ENCODE measurements at places on chromosomes 12 and 14.

- DNase-seq, result no peak
Measured at GRCh38 chr12:51349026-51349425, 2.5 kb upstream of the CELA1 start.

- no peak for DNase-seq
Measured at GRCh38 chr14:71231521-71232393, 324.5 kb downstream of the PCNX1 start.

DNA sequence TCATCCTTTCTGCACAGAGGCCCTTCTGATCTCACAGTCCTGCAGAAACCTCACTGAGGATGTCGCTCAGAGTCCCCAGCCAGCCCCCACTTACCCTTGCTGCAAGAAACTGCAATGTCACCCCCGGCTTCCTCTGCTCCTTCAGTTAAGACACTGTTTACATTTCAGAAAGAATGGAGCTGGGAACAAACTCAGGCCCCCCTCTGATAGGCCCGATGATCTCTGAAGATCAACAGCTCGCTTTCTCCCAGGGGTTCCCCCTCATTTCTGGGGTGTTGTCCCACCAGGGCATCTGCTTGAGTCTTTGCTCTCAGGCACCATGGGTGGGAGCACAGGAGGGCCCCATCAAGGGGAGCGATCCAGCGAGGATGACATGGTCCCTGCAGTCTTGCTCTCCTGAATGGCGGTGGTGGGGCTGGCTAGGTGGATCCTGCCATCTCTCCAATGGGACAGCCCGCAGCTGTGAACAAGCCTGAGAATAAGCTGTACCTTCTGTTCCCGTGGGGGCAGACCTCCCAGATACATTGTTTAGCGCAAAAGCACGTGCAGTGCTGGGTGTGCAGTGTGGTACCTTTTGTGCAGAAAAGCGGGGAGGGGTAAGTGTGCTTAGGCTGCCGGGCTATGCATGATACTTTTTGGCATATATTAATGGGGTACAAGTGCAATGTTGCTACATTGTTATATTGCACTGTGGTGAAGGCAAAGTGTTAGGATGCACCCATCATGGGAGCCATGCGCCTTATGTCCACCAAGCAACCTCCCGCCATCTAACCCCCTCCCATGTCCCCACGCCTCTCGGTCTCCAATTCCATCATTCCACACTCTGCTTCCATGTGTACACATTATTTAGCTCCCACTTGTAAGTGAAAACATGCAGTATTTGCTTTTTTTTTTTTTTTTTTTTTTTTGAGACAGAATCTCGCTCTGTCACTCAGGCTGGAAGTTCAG is 6.7 kb upstream of the NCOR2 start:
- DNase-seq, result no peak

GRCh38 chr12:52175371-52176350 is 16.2 kb downstream of the KRT80 start:
- no peak for DNase-seq

DNA sequence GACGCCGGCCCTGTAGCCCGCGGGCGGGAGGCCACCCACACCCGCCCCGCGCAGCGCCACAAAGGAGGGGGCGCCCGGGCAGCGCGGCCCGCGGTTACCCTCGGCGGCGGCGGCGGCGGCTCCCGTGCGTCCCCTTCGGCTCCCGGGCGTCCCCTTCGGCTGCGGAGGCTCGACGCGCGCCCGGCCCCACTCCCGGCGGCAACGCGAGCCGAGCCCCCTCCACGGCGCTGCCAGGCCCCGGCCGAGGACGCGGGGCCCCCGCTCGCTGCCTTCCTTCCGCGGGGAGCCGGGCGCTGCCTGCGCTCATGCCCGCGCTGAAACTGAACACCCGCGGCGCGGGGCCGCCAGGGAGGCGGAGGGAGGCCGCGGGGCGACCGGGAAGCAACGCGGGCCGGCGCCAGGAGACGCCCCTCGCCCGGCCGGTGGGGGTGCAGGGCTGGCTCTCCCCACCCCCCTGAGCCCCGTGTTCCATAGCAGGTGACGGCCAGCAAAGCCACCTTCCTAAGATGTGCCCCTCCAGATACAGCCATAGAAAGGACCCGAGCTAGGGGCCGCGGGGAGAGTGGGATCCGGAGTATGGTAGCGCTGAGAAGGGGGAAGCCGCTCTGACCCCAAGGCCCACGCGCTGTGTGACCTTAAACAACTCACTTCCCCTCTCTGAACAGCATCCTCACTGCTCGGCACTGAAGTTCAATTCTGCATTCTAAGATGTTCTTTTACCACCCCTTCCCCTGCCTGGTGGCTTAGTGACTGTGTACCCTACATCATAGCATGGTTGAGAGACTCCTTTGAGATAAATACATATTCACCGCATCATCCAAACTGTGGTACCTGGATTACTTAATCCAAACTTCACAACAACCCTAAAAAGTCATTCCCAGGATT is 42.8 kb downstream of the KDM2B start:
- no peak for DNase-seq

- DNase-seq, result no peak
Measured at GRCh38 chr14:93997916-93998870, 1.1 kb downstream of the CCDC197 start.

DNA sequence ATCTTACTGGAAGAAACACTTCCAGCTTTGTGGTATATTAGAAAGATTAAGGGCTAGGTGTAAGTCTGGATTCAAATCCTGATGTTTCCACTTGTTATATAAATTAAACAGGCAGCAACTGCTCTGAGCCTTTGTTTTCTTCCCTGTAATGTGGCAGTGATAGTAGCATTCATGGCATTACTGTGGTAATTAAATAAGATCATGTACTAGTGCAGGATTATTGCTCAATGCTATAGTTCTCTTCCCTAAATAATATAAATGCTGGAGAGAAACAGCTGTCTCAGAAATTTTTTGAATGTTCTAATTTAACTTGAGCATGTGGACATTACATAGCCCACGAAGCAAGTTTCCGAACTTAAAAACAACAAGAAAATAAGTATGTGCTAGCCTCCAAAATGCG is 5.4 kb downstream of the TMEM117 start:
- DNase-seq, result no peak

DNA sequence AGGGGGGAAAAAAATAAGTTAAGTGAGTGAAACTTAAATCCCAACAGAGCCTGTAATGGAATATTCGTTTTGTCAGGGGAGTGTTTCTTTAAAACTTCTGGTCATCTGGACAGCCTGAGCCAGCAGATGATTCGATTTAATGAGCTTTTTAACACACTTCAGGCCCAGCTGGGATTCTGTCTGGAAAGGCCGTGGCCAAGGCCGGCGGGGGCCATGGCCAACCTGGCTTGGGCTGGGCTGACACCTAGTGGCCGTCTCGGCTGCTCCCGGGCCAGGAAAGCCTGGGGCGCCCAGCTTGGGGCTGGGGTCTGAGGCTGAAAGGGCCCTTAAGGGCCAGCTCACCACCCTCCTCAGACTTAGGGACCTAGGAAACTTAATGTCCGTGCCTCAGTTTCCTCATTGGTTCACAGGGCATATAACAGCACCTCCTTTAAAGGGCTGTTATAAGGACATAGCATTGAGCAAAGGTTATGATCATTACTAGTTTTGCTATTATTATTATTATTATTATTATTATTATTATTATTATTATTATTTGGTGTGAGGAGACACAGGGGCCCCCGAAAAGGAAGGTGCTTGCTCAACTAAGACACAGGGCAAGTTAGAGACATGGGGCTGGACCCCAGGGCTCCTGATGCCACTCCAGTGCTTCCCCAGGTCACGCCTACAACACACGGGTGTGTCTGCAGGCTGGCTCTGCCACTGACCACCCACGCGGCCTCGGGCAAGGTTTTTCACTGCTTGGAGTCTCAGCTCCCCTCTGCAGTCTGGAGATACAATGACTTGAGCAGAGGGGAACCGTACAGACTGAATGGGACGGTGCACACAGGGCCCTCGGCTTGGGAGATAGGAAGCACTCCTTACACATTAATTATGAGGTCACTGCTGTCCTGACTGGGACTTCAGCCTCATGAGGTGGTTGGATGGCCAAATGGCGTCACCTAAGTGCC is 84.0 kb downstream of the SYNE3 start:
- no peak for DNase-seq

DNA sequence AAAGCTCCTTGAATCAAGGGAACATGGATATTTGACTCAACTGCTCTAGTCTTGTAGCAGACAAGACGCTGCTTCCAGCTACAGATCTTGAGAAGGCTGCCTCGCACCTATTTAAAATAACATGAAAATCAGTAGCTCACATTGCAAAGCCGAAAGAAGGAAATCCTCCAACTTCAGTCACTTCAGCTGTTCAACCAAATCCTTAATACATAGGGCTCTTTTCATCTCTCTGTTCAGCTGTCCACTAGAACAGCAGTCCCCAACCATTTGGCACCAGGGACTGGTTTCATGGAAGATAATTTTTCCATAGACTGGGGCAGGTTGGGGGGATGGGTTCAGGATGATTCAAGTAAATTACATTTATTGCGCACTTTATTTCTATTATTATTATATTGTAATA is 1116.0 kb upstream of the TMEM132C start:
- no peak for DNase-seq

GRCh38 chr12:101655393-101655792 is 42.0 kb upstream of the CHPT1 start:
- DNase-seq, result no peak

GRCh38 chr12:109483346-109483745 is 5.9 kb downstream of the UBE3B start:
- no peak for DNase-seq

DNA sequence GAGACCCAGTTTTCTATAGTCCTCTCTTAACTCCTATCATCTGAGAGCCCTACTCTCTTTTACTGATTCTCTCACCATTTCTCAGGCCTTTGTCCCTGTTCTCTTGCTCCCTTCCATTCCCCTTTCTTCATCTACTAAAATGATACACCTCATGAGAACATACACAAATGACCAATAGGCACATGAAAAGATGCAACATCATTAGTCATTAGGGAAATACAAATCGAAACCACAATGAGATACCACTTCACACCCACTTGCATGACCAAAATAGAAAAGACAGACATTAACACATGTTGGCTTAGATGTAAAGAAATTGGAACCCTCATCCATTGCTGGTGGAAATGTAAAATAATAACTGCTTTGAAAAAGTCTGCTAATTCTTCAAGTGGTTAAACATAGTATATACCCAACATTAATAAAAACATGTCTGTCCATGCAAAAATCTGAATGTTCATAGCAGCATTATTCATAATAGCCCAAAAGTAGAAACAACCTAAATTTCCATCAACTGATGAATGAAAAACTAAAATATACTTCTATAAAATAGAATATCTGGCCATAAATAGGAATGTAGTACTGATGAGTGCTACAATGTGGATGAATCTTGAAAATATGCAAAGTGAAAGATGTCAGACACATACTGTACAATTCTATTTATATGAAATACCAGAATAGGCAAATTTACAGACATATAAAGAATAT is 66.0 kb downstream of the DENND5B start:
- no peak for DNase-seq

- no peak for DNase-seq
Measured at GRCh38 chr12:115388139-115388538, 704.2 kb upstream of the TBX3 start.

GRCh38 chr14:90639641-90640040 is 176.6 kb downstream of the TTC7B start:
- no peak for DNase-seq

DNA sequence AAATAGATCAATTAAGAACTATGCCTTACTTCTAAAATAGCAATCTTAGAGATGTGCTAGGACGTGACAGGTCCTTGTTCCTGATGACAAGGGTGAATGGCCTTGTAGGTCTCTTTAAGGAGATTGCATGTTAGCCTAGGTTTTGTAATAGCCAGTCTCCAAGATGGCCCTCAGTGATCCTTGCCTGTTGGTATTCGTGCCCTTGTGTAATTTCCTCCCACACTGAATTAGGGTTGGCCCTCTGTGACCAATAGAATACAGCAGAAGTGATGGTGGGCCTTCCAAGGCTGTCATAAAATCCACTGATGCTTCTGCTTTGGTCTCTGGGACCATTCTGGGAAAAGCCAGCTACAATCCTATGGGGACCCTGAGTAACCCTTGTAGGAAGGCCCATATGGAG is 38.2 kb upstream of the SNX6 start:
- DNase-seq, result no peak

GRCh38 chr12:77189458-77189857 is 124.1 kb upstream of the E2F7 start:
- DNase-seq, result no peak

- no peak for DNase-seq
Measured at GRCh38 chr12:727321-727720, 25.1 kb upstream of the WNK1 start.

DNA sequence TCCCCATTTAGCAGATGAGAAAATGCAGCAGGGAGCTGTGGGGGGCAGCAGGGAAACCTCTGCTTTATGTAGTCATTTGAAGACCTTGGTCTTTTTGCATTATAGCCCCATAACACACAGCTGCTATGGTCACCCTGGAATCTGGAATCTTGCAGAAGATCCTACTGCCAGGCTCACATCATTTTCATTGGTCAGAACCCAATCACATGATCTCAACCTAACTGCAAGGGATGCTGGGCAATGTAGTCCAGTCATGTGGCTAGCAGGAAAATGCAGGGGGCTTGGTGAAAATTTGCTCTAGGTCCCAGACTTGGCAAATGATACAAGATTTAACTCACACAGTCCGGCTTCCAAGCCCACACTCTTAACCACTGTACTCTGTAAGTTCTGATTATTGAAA is 1028.7 kb downstream of the AACS start:
- DNase-seq, result no peak

- no peak for DNase-seq
Measured at GRCh38 chr12:3352230-3352629, 138.8 kb upstream of the PRMT8 start.

- DNase-seq, result no peak
Measured at GRCh38 chr12:12230275-12230674, 36.6 kb downstream of the LRP6 start.

DNA sequence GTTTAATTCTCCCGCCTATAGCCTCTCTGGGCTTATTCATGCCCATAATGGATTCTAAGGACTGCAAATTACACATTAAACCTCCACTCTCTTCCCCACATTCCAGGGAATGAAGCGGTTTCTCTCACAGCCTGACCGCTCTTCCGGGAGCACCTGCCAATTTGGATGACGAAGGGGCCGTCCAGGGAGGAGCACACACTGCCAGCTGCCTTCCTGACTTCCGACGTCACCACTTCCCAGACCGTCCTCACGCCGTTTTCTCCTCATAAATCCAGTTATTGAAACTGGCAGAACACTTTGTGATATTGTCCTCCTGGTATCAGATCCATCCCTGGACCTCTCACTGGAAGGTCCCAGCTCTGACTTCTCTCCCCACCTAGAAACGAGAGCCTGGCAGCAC is 87.6 kb downstream of the GCH1 start:
- DNase-seq, result no peak
